ENCODE measurements at places on chromosomes 4 and X. TPM values are rescaled to one million over a fixed set of nuclear protein-coding genes. Genes with fewer than 3 reads are reported as not detected.

Gene DHX15
- 126 TPM for total RNA-seq

Gene MAOB
- under 0.01 TPM for total RNA-seq

Gene FRMPD4
- under 0.01 TPM for total RNA-seq

Gene UGT2B11
- not detected for total RNA-seq

Gene CCNB3
- 0.73 TPM for total RNA-seq

Gene H2BW2
- not detected for total RNA-seq

All from subcutaneous preadipocyte (primary cell).